ENCODE measurements at places on chromosomes 6 and 20.

- DNase-seq: no peak
Observed at GRCh38 chr20:39812116-39812515, 850.0 kb downstream of the DHX35 start.

DNA sequence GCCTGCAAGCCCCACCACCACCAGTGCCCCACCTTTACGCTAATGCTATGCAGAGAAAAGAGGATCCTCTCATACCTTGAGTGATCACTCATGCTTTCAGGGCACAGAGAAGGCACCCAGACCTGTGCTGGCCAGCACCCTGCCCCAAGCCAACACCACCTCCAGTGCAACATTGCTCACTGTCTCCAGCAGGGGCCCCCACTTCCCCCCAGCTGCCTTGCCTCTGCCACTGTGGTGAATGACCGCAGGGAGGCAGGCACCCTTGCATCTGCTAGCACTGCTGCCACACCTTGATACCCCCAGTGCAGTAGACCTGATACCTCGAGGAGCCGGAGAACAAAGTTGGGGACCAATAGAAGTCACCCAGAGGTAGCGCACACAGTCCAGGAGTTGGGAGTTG is 139.2 kb upstream of the PLN start:
- no peak for DNase-seq

DNA sequence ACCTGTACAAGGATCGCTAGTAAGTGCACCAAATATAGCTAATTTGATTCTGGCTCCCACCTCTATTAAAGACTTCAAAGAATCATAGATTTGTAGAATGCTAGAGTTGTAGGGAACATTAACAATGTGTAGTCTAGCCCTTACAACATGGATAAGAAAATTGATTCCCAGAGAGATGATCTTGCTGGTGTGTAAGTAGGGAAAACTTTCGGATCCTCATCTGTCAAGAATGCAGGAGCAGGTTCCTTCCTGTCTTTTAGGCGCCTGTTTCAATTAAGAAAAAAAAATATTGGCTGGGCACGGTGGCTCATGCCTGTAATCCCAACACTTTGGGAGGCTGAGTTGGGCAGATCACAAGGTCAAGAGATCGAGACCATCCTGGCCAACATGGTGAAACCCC is 12.3 kb upstream of the RNF39 start:
- DNase-seq: no peak

DNA sequence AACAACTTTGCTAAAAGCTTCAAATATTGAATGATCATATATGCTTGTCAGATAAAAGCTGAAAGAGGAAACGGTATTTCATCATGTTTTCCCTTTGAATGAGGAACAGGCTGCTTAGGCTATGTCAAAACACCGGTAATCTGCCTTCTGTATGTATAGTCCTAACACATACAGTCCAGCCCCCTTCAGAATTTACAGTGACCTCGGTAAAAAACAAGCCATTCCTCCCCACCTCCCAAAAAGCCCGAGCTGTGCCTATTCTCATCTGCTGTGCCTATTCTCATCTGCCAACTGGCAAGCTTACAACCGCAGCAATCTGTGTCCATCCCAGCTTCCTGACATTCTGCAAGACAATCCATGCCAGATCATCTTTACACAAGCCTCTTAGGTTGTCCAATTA is 26.8 kb upstream of the UBE2J1 start:
- no peak for DNase-seq

- no peak for DNase-seq
Observed at GRCh38 chr6:73649783-73650182, 4.0 kb downstream of the SLC17A5 start.

DNA sequence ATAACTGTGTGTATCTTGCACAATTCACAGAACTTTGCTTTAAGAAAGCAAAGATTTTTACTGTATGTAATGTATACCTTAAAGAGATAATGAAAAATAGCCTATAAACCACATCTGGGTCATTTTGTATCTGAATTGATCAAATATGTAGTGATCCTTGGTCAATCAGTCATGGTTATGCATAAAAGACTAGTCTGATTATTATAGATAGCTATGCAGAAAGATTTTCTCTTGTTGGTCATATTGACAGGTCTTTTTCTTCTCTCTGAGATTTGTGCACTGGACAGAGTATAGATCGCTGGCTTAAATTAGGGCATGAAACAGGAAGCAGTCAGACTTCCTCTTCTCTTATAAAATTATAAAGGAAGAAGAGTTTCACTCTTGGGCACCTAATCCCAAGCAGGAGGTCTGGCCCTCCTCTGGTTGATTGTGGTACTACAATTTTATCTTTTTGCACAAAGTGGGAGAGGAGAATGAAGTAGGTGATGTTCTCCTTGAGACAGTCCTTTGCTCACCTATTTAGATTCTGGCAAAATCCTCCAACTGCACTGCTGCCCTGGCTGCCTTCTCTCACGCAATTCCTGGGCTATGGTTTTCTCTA is 380.9 kb upstream of the RGS17 start:
- DNase-seq: peak; percentile 12

DNA sequence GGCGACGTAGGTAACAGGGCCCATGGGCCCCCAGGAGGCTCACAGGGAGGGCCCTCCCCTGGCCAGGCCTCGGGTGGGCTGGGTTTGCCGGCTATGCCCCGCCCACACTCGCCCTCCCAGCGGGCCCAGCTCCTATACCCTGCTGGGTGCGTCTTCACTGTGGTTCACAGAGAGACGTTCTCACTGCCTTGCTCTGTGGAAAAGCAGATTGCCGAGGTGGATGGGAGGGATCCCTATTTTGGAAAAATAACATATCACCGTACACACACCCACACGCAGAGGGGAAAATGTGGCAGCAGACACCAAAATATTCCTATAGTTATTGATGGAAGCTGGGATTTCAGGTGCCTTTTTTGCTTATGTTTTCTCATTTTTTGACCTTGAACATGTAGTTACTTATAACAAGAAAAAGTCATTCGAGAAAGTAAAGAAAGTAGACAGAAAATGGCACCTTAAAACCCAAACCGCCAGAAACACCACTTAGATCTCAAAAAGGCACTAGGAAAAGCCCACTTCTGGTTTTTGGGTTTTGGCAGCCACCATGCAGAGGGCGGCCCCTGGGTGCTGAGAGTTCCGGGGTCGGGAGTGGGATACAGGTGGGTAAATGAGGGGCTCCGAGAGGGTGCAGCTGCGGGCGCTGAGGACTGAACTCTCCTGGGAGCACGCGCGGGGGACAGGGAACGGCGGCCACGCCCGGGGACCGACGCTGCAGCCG is 49.4 kb downstream of the TMEM242 start:
- peak; percentile 22 for DNase-seq

- no peak for DNase-seq
Observed at GRCh38 chr6:73062130-73062529, 163.2 kb downstream of the KHDC1L start.

GRCh38 chr6:139713900-139714506 is 339.6 kb upstream of the CITED2 start:
- DNase-seq: no peak

- peak; percentile 40 for DNase-seq
Observed at GRCh38 chr20:2692036-2692885, at the start of gene EBF4. EBF4 (plus strand) TSS chr20:2692780; CDS start chr20:2693646, 866 bp downstream.

DNA sequence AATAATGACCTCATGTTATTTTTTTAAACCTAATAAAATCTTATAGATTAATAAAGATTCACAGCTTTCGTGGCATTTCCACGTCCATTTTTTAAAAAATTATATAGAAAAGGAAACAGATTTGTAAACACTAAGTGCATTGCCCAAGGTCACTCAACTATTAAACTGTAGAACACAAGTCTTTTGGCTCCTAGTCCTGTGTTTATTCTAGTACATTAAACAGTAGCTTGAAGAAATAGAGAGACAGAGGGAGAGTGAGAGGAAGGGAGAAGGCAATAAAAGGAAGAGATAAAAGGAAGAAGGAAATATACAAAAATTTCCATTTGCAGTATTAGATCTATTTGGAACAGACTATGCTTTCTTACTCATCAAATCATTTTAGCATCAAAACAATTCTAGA is 586.7 kb upstream of the CITED2 start:
- no peak for DNase-seq

GRCh38 chr6:104855507-104855906 is 4.2 kb downstream of the HACE1 start:
- DNase-seq: no peak

DNA sequence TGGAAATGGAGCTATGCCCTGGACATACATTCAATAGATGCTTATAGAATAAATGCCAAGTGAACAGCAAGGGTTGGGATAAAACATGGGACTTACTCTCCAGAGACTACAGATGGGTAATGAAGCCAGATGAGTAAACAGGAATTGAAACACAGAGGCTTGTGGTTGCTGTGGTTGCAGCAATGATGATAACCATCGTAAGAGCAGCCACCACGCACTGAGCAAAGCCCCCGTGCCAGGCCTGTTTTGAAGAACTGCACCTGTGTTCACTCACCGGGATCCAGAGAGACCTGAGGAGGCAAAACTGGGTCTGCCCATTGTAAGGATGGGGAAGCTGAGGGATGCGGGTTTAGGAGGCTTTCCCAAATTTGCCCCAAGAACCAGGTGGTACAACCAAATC is 431.1 kb upstream of the CDH4 start:
- no peak for DNase-seq

All from hematopoietic multipotent progenitor cell (in vitro differentiated cells).